ENCODE measurements at places on chromosomes 2 and 18.

DNA sequence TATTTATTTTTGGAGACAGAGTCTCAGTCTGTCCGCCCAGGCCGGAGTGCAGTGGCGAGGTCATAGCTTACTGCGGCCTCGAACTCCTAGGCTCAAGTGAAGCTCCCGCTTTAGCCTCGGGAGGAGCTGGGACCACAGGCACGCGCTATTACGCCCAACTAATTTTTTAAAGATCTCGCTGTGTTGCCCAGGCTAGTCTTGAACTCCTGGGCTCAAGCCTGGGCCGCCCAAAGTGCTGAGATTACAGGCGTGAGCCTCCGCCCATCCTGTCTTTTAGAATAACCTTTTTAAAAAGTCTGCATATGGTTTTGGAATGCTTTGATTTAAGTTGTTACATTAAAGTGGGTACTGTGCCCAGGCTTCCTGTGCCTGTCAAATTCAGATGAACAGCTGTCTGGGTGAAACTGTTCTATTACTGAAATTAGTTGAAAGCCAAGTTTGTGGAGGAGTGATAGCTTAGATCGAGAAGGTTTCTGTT, 944 bp downstream of the RAB3GAP1 start:
- DNase-seq = no peak

DNA sequence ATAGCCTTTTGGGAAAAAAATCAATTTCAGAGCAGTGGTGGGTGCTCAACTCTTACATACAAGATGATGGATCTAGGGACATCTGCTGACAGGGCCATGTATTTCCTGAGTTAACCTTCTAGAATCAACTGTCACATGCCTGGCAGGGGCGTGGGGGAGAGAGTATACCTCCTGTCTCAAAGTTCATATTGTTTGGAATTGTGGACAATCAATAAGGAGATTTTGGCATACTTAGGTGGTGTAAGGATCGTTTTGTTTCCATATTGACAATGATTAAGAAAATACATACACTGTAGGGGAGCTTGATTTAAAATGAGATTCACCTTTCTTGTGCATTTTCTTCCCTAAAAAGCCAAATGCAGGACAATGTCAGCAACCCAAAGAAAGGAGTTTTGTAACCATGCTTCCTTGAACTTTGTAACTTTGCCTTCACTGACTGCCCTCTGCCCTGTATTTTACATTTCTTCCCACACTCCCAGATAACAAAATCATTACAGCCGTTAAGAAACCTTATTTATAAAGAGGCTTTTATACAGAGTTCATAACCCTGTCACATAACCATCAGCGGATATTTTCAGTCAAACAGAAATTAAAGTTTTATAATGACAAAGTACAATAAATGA, 88.4 kb downstream of the MEP1B start:
- no peak for DNase-seq

GRCh38 chr18:54163453-54163852, 61.0 kb downstream of the MBD2 start:
- no peak for DNase-seq

DNA sequence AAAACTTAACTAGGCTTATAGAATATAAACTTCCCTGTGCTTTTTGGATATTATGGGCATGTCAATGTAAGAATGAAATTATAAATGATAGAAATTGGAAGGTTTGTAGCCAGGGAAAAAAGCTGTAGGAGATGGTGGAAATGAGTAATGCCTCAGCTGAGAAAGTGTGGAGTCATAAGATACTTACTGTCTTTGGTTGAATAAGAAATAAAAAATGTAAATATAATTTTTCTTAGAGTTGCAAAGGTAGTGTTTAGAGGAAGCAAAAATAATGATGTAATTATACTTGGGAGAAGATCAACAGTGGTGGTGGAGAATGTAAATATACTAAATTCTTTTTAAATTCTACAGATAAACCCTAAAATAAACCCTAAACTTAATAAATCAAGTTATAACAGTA, 26.2 kb upstream of the RND3 start:
- no peak for DNase-seq

DNA sequence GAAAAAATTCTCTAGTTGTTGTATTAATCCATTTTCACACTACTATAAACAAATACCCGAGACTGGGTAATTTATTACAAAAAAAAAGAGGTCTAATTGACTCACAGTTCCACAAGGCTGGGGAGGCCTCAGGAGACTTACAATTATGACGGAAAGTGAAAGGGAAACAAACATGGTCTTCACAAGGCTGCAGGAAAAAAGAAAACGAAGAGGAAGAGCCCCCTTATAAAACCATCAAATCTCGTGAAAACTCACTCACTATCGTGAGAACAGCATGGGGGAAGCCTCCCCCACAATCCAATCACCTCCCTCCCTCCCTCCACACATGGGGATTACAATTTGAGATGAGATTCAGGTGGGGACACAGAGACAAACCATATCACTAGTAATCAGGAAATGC, 61.7 kb upstream of the SPTBN1 start:
- DNase-seq = no peak

DNA sequence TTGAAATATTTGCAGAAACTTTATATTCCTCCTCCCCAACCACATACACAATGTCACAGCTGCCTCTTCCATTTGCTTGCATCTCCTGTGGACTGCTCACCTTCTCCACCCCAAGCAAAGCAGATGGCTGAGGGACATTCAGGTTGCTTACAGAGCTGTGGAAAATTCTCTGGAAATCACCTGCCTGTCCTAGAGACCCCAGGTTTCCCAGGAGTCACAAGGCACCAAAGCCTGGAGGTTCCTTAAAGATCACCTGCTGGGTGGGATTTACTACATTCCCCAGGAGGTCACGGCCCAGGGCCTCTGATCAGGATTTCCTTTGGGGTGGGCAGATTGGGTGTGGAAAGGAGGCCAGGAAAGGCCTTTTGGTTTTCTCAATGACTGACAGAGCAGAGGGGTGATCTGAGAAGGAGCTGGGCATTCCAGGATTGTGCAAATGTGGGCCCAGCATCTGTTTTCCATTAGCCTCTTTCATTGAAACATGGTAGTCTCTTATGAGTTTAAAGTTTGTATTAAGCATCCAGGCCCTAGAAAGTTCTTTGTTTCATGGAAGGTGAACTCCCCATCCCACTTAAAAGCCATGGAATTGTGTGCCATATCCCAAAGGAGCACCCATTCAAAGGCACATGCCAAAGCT, 410.7 kb upstream of the TNP1 start:
- no peak for DNase-seq

GRCh38 chr2:165239230-165239629, at the start of gene SCN2A:
TSS of gene SCN2A (plus strand) at chr2:165239414. CDS start at chr2:165295824, 56,410 bp downstream.
- peak; percentile 13 for DNase-seq

- no peak for DNase-seq
Observed at GRCh38 chr2:237051861-237052260, 33.8 kb upstream of the COPS8 start.

DNA sequence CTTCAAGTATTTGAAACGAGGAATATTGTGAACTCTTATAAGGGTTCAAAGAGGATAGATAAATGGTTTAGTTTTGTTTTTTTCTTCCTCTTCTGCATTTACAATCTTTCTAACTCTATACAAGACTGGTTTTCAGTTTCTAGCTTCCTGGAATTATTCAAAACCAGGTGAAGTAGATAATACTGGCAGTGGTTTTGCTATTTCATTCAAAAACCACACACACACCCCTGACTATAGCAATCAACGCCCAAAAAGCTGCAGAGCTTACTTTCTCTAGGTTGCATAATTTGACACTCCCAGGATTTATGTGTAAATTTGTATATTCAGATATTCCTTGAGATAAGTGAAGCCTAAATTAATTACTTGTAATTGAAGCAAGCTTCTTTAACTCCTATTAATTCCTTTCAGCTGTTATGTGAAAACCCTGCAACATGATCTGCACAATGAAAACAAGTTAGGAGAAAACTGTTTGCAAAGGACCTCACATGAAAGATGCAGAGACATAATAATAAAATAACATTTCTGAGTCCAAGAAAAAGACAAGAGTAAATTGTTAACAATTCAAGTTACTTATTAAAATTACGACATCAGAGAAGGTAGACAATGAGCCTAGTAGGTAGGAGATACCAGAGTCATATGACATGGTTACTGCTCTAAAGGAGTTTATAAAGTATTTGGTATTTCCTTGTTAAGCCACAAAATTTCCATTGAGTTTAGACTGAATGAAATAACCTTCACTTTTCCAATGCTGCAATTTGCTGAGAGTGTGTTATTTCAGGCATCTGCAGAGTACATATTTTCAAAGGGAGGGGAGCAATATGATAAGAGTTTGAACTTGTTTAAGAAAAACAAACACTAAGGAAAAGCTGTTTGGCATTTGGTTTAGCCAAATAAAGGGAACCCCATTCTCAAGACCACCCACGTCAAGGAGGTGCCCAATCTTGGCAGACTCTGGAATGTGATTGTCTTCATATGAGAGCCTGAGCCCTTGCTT, 1.6 kb upstream of the NFE2L2 start:
- DNase-seq = no peak

DNA sequence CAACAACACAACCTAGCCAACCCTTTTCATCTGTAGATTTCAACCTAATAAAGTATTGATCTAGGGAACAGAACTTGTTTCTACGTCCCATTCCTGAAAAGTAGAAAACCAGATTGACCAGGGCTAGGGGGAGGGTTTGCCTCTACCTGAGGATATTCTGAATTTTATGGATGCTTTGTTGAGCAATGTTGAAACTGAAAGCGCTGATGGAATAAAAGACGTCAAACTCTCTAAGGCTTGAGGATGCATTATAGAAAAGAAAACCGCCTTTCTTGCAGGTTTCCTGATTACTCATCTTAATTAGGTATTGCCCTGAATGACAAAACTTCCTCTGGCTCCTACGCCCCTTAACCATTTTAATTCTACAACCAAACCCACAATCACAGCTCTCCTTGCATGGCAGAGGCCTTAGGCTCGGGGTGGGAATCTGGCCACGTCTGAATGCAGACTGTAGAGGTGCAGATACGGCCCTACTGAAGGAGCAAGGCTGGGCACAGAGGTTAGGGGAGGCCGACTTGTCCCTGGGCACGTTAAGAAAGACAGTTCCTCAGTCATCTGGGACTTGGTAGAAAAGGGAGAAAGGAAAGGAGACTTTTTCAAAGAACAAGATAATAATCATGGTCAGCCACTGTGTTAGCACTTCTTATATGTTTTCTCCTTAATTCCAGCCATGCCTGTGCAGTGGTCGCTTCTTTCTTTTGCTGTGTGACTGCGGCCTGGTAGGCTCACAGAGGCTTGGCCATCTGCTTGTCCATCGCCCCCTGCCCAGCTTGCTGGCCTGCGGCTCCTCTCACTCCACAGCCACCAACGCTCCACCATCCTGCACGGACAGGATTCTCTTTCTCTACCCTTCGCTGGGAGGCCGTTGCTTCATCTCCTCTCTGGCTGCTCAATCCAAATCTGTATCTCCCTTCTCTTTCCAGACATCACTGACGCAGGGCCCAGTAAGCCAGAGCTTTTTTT, 209.5 kb downstream of the VAPA start:
- DNase-seq = no peak

GRCh38 chr2:58702302-58702885, 461.3 kb upstream of the FANCL start:
- no peak for DNase-seq

DNA sequence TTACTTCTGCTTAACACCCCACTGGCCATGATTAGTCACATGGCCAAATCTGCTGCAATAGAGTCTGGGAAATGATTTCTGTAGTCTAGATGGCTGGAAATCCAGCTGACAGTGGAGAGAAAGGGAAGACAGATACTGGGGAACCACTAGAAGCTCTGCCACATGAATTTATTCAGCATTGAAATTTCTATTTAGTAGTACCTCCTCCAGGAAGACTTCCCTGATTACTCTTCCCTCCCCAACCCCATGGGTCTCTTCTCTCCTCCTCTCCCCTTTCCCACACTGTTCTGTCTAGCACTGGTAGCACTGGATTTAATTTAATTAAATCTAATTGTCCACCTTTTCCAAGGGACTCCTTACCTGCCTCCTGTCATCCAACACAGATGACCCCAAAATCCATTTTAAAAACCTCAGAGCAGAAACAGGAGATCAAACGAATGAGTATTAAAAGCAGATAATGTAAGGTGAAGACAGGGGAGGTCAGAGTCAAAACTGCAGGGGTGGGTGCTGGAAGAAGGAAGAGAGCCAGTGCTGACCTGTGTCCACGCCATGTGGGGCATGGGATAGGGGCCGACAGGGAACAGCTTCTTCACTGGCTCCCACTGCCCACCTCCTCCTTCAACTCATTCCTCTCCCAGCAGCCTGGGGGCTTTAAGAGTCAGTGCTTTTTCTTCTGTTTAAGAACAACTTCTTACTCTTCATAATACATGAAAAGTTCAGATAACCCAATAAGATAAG, 169.2 kb upstream of the HS6ST1 start:
- no peak for DNase-seq

- no peak for DNase-seq
Observed at GRCh38 chr2:27830656-27831055, 59.1 kb downstream of the MRPL33 start.

GRCh38 chr18:76593843-76594242, 98.8 kb upstream of the ZNF516 start:
- DNase-seq = no peak

DNA sequence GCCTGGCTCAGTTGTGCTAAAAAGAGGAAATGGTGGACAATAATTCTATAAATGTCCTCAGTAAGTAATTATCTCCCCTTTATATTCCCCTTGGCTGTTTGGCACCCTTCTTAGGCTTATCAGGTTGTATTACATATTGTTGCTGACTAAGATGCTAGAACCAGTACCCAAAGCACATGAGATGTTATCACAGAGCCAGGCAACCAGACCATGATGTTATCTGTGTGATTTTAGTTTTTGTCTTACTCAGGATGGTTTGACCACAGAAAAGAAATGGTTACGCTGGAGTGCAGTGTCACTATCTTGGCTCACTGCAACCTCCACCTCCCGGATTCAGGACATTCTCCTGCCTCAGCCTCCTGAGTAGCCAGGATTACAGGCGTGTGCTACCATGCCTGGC, 15.2 kb downstream of the R3HDM1 start:
- DNase-seq = no peak

GRCh38 chr2:242038928-242039341, 169.4 kb downstream of the RTP5 start:
- no peak for DNase-seq

- DNase-seq = peak; percentile 80
Observed at GRCh38 chr2:191878548-191879279, 31.8 kb upstream of the CAVIN2 start.

GRCh38 chr2:158346032-158346431, 110.5 kb downstream of the CCDC148 start:
- DNase-seq = no peak

- DNase-seq = no peak
Observed at GRCh38 chr18:34529358-34530335, 180.5 kb upstream of the DTNA start.

DNA sequence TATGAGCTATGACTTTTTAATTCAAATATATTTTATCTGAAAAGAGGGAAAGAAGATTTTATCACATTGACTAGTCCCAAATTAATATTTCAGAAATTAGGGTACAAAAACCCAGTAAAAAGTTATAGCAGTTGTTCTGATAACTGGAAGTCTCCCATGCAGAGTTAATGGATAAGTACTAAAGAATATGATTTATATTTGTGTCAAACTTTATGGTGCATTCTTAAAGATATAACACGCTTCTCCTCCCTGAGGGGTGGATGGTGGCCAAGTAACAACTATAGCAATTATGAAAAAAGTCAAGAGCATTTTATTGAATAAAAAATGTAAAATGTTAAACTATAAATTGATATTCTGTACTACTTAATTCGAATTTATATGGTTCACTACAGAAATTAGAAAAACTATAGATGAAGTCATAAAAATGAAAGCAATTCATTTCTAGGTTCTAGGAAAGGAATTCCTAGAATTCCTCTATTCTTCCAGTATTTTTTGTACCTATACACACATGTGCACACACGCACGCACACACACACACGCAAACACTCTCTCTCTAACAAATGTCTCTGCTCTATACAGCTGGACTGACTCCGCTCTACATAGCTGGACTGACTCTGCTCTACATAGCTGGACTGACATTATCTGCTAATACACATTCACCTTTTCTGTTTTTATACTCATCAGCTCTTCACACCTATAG, 111.3 kb downstream of the PRELID3A start:
- DNase-seq = no peak
